ENCODE measurements at places on chromosomes 6 and 20.

GRCh38 chr6:125944434-125944816, 12.1 kb upstream of the HINT3 start:
- no peak for DNase-seq

GRCh38 chr6:30450909-30451841, 38.1 kb upstream of the HLA-E start:
- peak; percentile 76 for DNase-seq

DNA sequence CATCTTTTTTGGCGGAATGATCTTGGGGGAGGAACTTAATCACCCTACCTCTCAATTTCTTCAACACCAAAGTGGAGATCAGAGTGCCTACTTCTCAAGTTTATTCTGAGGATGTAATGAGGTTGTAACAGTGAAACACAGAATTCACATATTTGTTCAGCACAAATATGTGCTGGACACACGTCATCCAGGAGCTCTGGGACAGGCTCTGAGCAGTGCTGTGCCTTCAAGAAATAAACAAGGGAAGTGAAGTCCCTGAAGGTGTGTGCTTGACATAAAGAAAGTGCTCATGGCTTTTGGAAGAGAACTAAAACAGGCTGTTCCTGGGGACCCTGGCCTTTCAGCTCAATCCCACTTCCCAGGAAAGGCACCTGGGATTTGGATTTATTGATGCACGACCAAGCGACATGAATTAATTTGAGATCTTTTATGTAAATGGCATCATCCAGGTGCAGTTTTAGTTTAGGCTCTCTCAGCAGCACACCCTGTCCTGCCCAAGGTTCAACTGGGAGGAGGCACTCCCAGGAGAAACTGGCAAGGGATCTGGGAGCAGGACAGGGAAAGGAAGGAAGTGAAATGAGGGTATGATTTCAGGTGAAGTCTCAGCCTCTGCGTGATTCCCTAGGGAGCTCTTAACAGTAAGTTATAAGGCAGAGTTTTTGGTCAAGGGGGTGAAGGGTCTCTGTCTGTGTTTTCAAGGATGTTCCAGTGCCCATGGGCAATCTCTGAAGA, 211.0 kb downstream of the FOXA2 start:
- DNase-seq = no peak

DNA sequence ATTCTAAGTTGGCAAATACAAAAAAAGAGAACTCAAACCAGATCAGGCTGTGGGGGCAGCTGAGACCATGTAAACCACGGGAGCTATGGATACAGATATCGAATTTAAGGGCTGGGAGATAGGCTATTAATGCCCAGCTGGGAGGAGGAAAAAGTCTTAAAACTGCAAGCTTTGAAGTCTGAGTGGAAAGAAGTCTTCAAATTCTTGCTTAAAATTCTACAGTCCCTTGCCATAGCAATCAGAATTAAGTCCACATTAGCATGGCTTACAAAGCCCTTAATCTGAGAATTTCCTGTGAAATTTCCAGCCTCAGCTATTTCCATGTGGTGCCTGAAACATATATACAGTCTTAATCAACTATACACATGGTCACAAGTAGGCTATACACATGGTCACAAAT, 465.0 kb upstream of the HSF2 start:
- no peak for DNase-seq

DNA sequence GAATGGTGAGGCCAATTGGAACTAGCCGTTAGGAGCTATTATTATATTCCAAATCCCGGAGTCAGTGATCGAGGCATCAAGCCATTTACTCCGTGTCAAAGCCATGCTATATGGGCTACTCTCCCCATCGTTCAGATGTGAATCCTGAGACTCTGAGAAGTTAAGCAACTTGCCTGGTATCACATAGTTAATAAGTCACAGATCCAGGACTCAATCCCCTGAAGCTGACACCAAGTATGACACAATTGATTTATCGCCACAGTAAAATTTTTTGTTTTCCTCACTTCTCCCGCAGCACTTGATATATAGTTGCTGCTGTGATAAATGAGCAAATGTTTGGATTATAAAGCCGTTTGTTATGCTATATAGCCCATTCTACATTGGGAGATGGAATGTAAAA, 50.8 kb upstream of the TSHZ2 start:
- DNase-seq = no peak

DNA sequence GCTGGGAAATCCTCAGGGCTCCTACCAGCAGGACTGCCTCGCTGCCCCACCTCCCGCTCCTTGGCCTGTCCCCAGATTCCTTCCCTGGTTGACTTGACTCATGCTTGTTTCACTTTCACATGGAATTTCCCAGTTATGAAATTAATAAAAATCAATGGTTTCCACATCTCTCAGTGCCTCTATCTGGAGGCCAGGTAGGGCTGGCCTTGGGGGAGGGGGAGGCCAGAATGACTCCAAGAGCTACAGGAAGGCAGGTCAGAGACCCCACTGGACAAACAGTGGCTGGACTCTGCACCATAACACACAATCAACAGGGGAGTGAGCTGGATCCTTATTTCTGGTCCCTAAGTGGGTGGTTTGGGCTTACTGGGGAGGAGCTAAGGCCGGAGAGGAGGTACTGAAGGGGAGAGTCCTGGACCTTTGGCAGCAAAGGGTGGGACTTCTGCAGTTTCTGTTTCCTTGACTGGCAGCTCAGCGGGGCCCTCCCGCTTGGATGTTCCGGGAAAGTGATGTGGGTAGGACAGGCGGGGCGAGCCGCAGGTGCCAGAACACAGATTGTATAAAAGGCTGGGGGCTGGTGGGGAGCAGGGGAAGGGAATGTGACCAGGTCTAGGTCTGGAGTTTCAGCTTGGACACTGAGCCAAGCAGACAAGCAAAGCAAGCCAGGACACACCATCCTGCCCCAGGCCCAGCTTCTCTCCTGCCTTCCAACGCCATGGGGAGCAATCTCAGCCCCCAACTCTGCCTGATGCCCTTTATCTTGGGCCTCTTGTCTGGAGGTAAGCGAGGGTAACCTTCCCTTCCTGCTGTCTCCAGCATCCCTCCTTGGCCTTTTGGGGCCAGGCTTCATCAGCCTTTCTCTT, at the start of gene CFB:
Gene CFB, plus strand, starts transcription at position 589 of the 863 bp plus-strand sequence. Its CDS starts 127 bp downstream, at position 716.
- DNase-seq = no peak

All from immature natural killer cell (primary cell).